M059J (cell line): ENCODE measurements at places on chromosomes 12 and 14.

DNA sequence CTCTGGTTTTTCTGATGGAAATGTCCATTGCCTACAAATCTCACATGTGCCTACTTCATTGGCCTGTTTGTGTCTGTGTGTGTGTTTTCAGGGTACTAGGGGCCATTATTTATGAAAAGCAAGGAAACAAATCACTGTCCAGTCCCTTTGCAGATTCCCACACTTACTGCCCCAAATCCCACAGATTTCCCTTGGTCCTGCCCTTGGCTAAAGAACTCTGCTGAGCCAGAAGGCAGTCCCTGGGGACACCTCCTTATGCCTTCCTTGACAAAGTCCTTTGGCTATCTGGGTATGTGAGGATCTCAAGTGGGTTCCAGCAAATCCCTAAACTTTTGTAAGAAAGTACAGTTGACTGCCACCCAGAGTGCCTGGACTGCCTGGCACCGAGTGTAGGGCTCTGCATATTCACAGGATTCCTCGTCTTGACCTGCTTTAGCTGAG lies 388.1 kb downstream of the BCAT1 start:
- DNase-seq: peak; percentile 36

GRCh38 chr12:3596703-3597415 lies 105.9 kb downstream of the PRMT8 start:
- no peak for DNase-seq

DNA sequence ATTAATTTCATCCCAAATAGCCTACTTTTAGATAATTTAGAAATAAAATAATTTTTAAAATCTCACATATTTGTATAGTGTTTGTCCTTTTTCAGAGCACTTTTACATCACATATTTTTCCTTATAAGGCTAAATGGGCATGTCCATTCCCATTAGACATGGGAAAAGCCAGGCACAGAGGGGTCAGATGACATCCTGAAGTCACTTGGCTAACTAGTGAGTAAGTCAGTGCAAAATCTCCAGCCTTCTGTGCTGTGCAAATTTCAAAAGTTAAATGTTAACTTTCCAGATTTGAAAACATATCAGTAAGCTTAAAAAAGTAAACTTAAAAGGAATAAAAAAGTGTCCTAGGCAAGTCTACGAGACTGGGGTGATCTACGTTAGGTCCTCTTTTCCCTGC lies 117.4 kb downstream of the EMP1 start:
- no peak for DNase-seq

GRCh38 chr12:76266797-76267196 lies 81.4 kb downstream of the BBS10 start:
- peak; percentile 86 for DNase-seq
